ENCODE measurements at places on chromosomes 16 and 17. TPM values are rescaled to one million over a fixed set of nuclear protein-coding genes. Genes with fewer than 3 reads are reported as not detected.

The OR1A1 gene
- total RNA-seq: not detected

The WFDC1 gene
- not detected for total RNA-seq

GRCh38 chr17:34391241-34391640 is 28.2 kb upstream of the CCL1 start:
- DNase-seq: no peak

GRCh38 chr17:82229698-82230608 is 1.1 kb downstream of the SLC16A3 start:
- no peak for DNase-seq

GRCh38 chr17:64774888-64775540 is 112.9 kb upstream of the SMURF2 start:
- no peak for DNase-seq

- DNase-seq: no peak
Observed at GRCh38 chr17:57641761-57642160, 103.3 kb downstream of the CCDC182 start.

The B4GALNT2 gene
- not detected for total RNA-seq

GRCh38 chr16:27228621-27229501 is 25.5 kb downstream of the KDM8 start:
- DNase-seq: no peak

DNA sequence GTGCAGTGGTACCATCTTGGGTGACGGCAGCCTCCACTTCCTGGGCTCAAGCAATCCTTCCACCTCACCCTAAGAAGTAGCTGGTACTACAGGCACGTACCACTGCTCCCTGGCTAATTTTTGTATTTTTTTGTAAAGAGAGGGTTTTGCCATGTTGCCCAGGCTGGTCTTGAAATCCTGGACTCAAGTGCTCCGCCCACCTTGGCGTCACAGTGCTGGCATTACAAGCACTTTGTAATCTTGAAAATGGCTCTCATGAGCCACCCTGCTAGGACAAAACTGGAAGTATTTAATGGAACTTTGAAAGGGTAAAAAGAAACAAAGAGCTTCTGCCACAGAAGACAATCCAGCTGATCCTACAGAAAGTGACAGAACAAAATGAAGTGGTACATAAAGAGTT is 9.2 kb downstream of the SUMO2 start:
- no peak for DNase-seq

GRCh38 chr17:36793976-36794375 is 143.3 kb upstream of the LHX1 start:
- DNase-seq: no peak

DNA sequence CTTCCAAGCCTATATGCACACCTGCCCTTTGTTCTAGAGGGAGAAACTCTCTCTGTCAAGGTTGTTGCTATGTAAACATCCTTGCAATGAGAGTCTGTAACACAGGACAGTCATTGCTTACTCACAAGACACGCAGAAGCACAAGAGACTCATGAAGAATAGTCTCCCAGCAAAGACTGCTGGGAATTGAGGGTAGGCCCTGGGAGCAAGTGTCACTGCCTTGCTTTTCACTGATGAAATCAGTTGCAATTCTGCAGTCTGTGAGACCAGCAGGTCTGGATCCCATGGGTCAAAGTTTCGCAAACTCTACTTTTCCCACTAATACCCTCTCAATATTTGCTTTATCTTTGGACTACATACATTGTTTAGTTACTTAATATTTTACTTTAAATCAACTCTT is 177.4 kb downstream of the FTO start:
- DNase-seq: no peak

DNA sequence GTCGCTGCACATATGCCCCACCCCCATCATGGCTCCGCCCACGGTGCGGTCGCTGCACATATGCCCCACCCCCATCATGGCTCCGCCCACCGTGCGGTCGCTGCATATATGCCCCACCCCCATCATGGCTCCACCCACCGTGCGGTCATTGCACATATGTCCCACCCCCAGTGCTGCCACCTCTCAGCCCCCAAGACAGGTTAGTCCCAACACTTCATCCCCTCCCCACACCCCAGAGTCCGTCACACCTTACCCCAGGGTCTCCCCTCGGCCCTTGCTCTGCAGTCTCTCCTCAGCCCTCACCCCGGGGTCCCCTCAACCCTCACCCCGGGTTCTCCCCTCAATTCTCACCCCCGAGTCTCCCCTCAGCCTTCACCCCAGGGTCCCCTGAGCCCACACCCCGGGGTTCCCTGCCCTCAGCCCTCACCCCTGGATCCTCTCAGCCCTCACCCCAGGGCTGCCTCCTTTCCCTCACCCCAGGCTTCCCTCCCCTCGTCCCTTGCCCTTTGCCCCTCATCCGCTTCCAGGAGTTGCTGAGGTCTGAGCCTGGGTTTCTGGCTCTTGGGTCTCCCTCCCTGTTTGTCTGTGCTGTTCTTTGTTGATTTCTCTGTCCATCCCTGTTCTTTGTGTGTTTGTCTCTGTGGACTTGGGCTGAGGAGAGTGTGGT is 25.6 kb downstream of the TPSG1 start:
- no peak for DNase-seq

DNA sequence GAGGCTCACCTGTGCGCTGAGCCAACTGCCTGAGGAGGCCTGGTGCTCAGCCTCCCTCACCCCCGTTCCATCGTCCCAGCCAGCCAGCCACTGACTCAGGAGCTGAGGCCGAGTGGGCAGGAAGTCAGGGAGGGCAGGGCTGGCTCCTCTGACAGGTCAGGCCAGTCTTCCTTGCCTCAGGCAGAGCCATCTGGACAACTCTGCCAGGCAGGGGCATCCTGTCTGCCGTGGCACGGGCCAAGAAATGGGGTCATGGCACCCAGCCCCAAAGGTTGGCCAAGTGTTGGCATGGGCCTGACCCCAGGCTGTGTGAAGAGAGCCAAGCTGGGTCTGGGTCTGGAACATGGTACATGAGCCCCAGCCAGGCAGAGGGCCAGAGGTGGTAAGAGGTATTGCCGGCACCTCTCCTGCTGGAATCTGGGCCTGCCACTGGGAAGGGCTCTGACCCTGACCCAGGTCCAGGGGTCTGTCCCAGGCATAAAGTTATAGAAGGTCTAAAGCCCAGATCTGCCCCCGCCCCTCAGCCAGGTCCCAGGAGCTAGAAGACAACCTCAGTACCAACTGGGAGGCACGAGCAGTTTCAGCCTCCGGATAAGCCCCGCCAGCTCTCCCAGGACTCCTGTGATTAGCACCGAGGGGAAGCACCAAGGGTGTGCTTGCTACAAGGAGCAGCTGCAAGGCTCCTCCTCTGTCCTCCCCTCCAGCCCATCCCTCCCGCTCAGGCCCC is 2.5 kb upstream of the VASN start:
- DNase-seq: no peak
